ENCODE measurements at places on chromosomes 6 and 20.

- DNase-seq, result no peak
Measured at GRCh38 chr6:73157870-73158269, 67.4 kb downstream of the KHDC1L start.

DNA sequence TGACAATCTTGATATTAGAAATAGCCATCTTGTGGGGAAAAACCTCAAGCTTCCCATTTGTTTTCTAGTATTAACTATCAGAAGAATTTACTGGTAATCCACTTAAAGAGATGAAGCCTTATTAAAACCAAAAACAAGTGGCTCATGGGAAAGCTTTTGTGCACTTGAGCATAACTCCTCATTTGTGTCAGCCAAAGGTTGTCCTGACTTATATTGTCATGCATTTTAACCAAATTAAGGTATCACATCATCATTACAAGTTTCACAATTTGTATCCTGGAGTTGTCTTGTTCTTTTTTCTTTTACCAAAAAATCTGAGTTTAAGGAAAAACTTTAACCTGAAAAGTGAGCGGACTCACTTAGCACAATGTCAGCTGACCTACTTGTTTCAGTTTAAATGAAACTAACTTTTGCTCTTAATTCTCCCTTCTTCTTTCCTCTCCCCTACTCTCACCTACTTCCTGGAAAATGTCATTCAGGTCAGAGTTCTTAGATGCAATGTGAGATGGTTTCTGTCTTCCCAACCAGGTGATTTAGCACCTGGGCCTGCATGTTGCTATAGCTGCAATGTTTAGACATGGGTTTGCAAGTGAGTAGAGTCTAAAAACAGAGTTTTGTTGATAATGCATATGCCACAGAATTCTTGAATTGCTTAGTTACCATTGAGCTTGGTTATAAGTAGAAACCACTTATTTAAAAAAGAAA is 82.8 kb downstream of the TNFAIP3 start:
- no peak for DNase-seq

DNA sequence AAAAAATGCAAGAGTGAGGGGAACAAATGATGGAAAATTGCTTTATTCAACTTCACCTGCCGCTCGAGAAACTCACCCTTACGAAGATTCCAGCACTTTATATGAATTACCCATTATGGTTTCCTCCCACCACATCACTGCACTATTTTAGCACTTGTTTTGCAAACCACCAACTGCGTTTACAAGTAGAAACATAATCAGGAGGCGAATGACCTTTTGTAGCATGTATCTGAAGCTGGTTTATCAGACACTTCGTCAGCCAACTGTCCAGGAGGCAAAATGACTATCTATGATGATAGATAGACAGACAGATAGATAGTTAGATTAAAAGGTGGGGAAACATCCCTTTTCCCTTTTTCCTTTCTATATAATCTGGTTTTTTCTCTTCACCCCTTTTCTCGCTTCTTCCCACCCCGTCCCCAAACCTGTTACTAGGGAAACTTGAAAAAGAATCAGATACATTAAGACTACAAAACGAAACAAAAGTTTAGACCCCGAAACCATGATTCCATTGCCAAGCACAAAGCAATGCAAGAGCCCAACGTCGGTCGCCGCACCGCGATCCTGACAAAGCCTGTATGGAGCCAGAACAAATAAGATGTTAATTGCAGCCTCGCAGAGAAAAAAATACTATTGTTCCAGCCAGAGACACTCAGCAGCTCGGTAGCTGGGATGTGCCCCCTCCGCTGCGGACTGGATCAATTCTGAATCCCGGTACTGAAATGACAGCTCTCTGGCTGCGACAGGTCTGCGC is 933 bp upstream of the ADGRB3 start:
- no peak for DNase-seq

GRCh38 chr6:140921366-140922226 is 1211.1 kb upstream of the GJE1 start:
- DNase-seq, result peak; percentile 47

- DNase-seq, result no peak
Measured at GRCh38 chr6:113082745-113083144, 735.6 kb downstream of the RFPL4B start.

DNA sequence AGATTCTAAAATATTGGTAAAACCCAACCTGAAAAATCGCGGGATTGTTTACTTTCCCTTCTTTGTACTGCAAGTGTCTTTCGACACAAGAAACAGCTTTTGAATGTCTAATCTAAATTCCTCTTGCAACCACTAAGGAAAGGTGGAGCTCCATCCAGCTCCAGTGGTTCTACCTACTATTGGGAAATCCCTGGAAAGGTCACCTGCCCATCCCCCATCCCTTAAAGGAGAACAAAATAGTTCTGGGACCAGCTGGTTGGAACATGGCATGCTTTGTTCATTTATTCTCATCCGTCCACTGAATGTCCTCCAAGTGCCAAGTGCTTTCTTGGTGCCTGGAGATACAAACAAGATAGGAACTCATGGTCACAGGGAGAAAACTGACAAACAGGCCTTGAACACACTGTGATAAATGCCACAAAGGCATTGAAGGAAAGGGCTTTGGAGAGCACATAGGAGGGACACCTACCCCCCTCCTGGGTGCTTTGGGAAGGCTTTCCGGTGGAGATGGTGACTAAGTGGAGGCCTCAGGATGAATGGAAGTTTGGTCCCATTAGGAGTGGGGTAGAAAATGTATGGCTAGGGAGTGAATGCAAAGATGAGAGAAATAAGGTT is 2.3 kb upstream of the CITED2 start:
- no peak for DNase-seq

DNA sequence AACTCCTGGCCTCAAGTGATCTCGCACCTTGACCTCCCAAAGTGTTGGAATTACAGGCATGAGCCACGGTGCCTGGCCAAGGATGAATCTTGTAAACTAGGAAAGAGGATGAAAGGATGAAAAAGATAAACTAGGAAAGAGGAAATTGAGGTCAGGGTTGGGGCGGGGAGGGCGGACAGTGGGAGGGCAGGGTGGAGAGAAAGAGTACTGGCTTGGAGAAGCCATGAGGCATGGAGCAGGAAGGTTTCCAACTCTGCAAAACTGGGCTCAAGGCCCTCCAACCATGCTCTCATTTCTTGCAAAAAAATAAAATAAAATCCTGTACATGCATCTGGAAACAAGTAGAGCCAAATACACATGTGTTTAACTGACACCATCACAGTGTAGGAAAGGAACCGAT is 256.6 kb upstream of the SGK1 start:
- no peak for DNase-seq

- DNase-seq, result no peak
Measured at GRCh38 chr20:59120491-59120890, 43.1 kb upstream of the ZNF831 start.

GRCh38 chr20:23114448-23115082 is 28.4 kb upstream of the CD93 start:
- no peak for DNase-seq

DNA sequence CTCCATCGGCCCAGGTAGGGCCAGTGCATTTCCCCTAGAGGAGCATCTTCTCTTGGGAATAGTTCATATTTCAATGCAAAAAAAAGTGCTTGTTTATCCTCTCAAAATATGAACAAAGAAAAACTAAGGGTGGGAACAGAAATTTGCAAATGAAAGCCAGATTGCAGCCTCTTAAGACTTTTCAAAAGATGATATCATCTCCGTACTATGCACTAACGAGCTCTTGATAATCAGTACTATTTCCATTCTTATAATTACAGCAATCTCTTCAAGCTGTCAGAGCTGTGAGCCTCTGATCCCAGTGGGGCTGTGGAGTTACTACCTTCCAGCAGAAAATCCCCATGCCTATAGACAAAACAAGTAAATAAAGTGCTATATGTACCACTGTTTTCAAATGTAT is 77.1 kb downstream of the SOD2 start:
- peak; percentile 38 for DNase-seq

GRCh38 chr6:166024252-166024651 is 143.4 kb downstream of the TBXT start:
- DNase-seq, result no peak

DNA sequence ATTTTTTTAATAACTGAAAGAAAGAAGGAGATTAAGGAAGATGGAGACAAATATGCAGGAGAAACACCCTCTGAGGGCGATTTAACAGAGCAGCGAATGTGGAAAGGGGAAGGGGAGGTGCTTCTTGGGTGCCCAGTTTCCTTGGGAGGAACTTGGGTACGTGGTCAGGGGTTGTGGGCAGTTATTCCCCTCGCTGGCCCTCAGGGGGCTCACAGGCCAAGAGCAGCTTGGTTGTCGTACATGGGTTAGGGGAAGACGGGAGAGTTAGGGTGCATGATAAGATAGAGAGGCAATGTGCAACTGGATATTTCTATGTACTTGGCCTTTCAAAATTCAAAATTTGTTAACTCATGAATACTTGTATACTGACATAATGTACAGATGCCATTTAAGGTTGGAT is 7.0 kb upstream of the TUBB2A start:
- no peak for DNase-seq

DNA sequence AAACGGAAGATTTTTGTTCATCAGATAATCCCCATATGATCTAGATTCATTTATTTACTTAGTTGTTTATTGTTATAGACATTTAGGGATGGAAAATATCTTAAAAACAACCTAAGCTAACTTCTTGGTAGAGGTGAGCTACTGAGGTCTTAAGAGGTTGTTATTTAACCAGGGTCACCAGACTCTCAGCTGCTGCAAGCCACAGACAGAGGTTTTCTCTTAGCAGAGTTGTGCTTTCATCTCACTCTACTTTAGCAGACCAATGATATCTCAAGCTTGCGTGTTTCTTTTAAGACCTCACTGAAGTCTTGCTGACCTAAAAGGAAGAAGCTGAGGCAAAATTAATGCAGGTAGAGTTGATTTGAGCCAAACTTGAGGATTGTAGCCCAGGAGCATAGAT is 43.6 kb downstream of the NCOA7 start:
- DNase-seq, result no peak

DNA sequence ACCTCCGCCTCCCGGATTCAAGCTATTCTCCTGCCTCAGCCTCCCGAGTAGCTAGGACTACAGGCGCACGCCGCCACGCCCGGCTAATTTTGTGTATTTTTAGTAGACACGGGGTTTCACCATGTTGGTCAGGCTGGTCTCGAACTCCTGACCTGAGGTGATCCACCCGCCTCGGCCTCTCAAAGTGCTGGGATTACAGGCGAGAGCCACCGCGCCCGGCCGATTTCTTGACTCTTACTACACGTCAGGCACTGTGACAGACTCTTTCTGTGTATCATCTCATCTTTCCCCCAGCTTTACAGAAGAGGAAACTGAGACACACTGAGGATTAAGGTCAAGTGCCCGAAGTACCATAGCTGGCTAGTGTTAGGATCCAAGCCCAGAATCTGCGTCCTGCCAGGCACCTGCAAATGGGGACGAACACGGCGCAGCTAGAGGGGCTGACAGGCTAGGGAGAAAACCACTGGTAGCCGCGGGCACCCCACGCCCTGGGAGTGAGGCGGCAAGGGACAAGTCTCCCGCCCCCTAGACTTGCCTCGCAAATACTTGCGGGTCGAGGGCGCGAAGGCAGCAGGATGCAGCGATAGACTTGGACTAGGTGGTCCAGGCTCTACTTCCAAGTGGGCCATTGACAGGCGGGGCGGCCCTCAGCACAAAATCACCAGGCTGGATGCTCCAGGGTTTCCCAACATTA is 1.1 kb upstream of the TAF8 start:
- DNase-seq, result no peak

- no peak for DNase-seq
Measured at GRCh38 chr20:17881741-17882064, 86.9 kb downstream of the SNX5 start.

DNA sequence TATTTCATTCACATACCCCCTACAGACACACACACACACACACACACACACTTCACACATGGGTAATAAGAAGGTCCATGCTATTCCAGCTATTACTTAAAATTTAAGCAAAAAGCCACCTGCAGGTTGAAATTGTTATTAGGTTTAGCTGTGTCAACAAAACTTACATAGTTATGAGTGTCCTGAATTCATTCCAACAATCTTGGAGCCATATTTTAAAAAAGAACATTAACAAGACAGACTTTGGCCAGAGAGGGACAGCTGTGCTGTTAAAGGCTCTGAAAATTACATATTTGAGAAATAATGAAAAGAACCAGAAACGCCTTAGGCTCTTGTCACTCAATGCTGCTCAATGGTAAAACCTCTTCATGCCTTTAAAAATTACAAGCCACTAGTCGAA is 455.3 kb downstream of the EPM2A start:
- no peak for DNase-seq

GRCh38 chr6:138805016-138805765 is 9.3 kb downstream of the ECT2L start:
- DNase-seq, result no peak

GRCh38 chr6:43338243-43338642 is 29.6 kb upstream of the CRIP3 start:
- DNase-seq, result no peak

Measured in D341Med (cell line).